HCT116 (cell line): ENCODE measurements at places on chromosomes 4 and X. TPM values are rescaled to one million over a fixed set of nuclear protein-coding genes. Genes with fewer than 3 reads are reported as not detected.

DNA sequence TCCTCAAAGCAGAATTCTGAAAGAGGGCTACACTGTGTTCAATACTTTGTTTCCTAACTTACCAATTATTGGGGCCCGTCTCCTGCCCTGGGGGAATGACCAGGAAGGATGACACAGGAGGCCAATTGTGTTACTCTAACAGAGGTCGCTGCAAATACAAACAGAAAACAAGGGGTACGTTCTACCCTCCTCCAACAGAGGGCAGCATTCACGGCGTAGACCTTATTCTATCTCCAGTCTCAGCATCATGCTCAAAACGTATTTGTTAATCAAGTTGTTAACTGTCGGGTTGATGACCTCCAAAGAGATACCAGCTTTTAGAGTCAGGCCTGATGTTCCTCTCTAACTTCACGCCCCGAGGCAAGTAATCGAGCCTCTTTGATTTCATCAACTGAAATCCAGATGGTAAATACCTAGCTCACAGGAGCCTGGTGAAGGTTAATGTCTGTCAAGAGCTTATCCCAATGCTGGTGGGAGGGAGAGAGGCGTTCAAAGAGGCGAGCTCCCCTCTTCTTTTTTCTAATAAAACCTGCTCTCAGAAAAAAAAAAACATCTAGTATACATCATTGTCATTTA lies 181.0 kb upstream of the KCNIP4 start:
- DNase-seq, result peak; percentile 7

DNA sequence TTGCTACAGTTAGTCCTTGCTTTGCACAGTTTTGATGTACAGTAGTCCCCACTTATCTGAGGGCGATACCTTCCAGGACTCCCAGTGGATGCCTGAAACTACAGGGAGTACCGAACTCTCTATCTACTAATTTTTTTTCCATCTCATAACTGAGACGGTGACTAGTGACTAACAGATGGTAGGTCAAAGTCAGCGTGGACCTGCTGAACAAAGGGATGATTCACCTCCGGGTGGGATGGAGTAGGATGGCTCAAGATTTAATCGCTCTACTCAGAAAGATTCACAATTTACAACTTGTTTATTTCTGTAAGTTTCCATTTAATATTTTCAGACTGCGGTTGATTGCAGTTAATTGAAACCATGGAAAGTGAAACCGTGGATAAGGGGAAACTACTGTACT lies 655.8 kb downstream of the ZNF674 start:
- DNase-seq, result no peak

- no peak for DNase-seq
These were observed 30.5 kb upstream of the MAGED1 start for GRCh38 chrX:51862920-51863319.

CFAP299 gene
- not detected for total RNA-seq

DNA sequence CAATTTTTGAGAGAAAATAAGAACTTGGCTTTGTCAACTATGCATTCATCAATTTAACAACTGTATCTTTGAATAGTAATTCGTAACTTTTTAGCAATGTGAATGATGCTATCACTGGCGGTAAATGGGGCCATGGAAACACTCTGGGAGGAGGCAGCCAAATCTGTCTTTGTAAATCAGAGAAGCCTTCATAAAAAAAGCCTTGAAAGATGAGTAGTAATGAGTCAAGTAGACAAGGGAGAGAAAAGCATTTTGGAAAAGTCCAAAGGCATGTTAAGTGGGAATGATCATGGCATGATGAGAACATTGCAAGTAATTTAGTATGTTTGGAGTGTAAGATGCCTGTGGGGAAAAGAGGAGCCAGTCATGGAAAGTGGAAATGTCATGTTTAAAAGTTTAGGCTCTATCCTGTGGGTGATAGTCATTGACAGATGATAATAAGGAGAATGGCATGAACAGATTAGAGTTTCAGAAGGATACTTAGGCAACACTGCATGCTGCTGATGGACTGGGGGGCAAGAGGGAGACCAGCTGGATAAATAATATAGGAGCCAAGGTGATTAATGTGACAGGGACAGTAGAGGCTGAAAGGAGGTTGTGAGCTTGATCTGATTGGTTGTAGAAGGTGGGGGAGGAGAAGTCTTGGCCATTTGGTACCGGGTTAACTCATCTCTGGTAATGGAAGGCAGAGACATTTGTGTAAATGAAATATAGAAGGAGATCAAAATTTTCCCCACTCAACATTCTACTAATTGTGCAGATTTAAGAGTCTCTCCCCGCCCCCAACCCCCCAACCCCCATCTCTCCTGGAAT lies 16.3 kb downstream of the SPRY1 start:
- no peak for DNase-seq

GRCh38 chr4:42955746-42956505 lies 63.4 kb downstream of the GRXCR1 start:
- no peak for DNase-seq

- no peak for DNase-seq
These were observed 506.4 kb upstream of the PABPC4L start for GRCh38 chr4:134708026-134708425.

- no peak for DNase-seq
These were observed 54.8 kb downstream of the NSUN7 start for GRCh38 chr4:40804598-40804997.

ESX1 gene
- total RNA-seq, result not detected

GRCh38 chr4:175341203-175341755 lies 423.1 kb downstream of the ADAM29 start:
- DNase-seq, result no peak

NSG1 gene
- total RNA-seq, result 0.12 TPM

DNA sequence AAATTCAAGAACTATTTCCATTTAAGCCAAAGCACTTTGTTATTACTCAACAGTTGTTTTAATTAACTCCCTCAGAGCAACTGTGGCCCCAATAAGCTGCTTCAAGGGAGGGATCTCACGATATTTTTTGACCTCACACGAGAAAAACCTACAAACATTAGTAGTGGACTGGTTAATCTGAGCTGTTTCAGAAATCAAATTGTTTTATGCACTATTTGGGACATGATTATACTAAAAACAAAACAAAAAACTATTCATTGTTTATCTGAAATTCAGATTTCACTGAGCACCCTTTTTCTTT lies 74.3 kb downstream of the DCHS2 start:
- DNase-seq, result no peak

DNA sequence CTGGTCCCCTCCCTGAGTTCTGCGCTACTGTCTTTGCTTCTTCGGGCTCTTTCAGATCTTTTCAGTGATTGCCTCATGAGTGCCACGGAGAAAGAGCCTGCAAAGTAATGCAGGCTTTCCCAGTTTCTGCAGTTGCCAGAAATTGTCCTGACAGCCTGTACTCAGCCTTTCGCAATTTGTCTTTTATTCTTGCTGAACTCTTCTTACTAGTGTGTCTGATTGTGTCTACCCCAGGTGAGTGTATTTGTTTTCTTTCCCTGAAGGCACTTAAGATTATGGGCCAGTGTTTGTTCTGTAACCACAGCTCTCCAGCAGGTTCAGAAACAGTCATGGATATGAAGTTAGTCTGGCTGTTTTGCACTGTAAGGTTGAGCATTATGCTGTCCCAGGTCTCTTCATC lies 47.1 kb downstream of the FAM193A start:
- DNase-seq, result no peak

TRPC5OS gene
- 0.07 TPM for total RNA-seq

GRCh38 chr4:96509039-96509741 lies 669.3 kb downstream of the PDHA2 start:
- no peak for DNase-seq
